Prostate gland (tissue), 2 donors: ENCODE measurements at places on chromosomes 13 and 19. TPM values are rescaled to one million over a fixed set of nuclear protein-coding genes. Genes with fewer than 3 reads are reported as not detected.

- H3K27ac ChIP-seq: no peak overlapping the region
- H3K36me3 ChIP-seq: no peaks in the 10 kb centered on the region
- no peak for DNase-seq
- no peak overlapping the region for H3K4me3 ChIP-seq
Observed at GRCh38 chr13:110377178-110377825, 70.2 kb downstream of the COL4A2 start.

The DLL3 gene
- 6.3 TPM for total RNA-seq

The RFPL4A gene
- not detected for total RNA-seq

GRCh38 chr19:19546751-19547162, 8.7 kb downstream of the CILP2 start:
- no peak overlapping the region for H3K4me3 ChIP-seq
- H3K27me3 ChIP-seq: peaks cover 2% of the 10 kb centered on the region
- no peaks in the 10 kb centered on the region for H3K36me3 ChIP-seq
- no peaks in the 10 kb centered on the region for H3K4me1 ChIP-seq

GRCh38 chr13:21065686-21066085, 4.3 kb upstream of the LATS2 start:
- no peak overlapping the region for H3K27ac ChIP-seq
- H3K4me1 ChIP-seq: no peaks in the 10 kb centered on the region
- H3K36me3 ChIP-seq: no peaks in the 10 kb centered on the region
- no peak for DNase-seq

The PCDH17 gene
- total RNA-seq: 2.5 TPM
